ENCODE measurements at places on chromosomes 6 and 20.

DNA sequence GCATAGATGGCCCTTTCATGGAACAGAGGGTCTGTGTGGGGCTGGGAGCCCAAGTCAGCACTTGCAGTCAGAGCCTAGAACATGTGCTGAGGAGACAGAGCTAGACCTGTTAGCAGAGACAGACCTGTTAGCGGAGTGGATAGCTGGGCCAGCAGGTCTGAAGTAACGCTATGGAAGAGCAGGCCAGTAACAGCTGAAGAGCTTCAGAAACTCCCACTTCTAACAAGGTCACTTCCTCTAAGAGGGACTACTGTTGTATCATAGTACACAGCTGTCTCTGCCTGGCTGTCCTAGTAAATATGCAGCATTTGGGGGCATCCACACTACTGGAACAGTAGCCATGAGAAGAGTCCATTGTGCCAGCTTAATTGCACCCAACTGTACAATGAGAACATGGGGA lies 41.2 kb upstream of the POLR1H start:
- DNase-seq = no peak

- DNase-seq = no peak
Observed at GRCh38 chr6:87110636-87111035, 15.7 kb upstream of the CGA start.

DNA sequence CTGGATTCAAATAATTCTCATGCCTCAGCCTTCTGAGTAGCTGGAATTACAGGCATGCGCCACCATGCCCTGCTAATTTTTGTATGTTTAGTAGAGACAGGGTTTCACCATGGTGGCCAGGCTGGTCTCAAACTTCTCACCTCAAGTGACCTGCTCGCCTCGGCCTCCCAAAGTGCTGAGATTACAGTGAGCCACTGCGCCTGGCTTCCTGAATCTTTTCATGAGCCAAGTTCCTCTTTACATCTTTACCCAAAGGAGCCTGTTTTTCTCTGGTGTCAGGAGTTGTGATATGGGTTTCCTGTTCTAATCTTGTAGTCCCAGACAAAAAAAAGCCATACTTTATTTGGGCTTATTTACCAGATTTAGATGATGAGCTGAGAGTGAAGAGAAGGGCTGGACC lies 34.4 kb downstream of the PCNA start:
- DNase-seq = no peak

GRCh38 chr20:58117944-58118343 lies 110.5 kb downstream of the ANKRD60 start:
- no peak for DNase-seq

GRCh38 chr6:62150048-62150663 lies 135.9 kb downstream of the KHDRBS2 start:
- DNase-seq = no peak

GRCh38 chr20:49865559-49865958 lies 49.8 kb downstream of the SPATA2 start:
- no peak for DNase-seq

Data from NCI-H524 treated with DMSO at 0.1 percent for 48 hours (cell line).